ENCODE measurements at places on chromosomes 3 and 15. TPM values are rescaled to one million over a fixed set of nuclear protein-coding genes. Genes with fewer than 3 reads are reported as not detected.

The TM4SF18 gene
- total RNA-seq = not detected

The STIMATE gene
- 20.1 TPM for total RNA-seq

The TTC21A gene
- 1.0 TPM for total RNA-seq

The PDZRN3 gene
- total RNA-seq = not detected

The SLC22A13 gene
- 0.78 TPM for total RNA-seq

The HERC2 gene
- total RNA-seq = 47.7 TPM

The FBXO40 gene
- not detected for total RNA-seq

The EBLN2 gene
- total RNA-seq = 8.4 TPM

The OR5K2 gene
- total RNA-seq = not detected

- no peaks in the 10 kb centered on the region for H3K4me1 ChIP-seq
- no peak for DNase-seq
- H3K27ac ChIP-seq = no peak overlapping the region
- H3K36me3 ChIP-seq = no peaks in the 10 kb centered on the region
Measured at GRCh38 chr3:190345878-190346277, 23.6 kb upstream of the CLDN1 start.

- no peak overlapping the region for H3K27ac ChIP-seq
- no peaks in the 10 kb centered on the region for H3K27me3 ChIP-seq
- H3K4me3 ChIP-seq = no peak overlapping the region
Measured at GRCh38 chr3:355622-356021, 159.1 kb downstream of the CHL1 start.

GRCh38 chr15:83164111-83164770 lies 43.4 kb downstream of the HDGFL3 start:
- peak overlapping the region; percentile 87 for H3K27ac ChIP-seq
- H3K4me3 ChIP-seq = peak overlapping the region; percentile 66
- H3K27me3 ChIP-seq = peaks cover 1% of the 10 kb centered on the region
- H3K36me3 ChIP-seq = peaks cover 40% of the 10 kb centered on the region
- DNase-seq = no peak

- peaks cover 33% of the 10 kb centered on the region for H3K27me3 ChIP-seq
- H3K36me3 ChIP-seq = peaks cover 2% of the 10 kb centered on the region
- peaks cover 6% of the 10 kb centered on the region for H3K4me1 ChIP-seq
Measured at GRCh38 chr15:83444936-83445335, 2.2 kb upstream of the SH3GL3 start.

DNA sequence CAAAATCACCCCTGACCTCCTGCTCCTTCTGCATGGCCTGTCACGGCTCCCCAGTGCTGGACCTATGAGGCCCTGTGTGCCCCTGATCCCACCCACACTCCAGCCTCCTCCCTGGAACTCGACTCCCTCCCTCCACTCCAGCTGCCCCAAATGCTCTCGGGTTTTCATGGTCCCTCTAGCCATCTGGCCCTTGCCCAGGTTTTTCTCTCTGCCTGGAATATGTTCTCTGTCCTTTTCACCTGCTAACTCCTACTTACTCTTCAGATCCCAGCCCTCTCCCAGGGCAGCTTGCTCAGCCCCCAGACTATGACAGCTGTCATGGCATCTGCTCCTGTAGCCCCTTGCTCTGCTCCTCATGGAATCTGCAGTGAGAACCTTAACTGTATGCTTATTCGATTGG lies 30.3 kb downstream of the DUSP7 start:
- no peaks in the 10 kb centered on the region for H3K36me3 ChIP-seq
- no peaks in the 10 kb centered on the region for H3K4me1 ChIP-seq
- H3K27ac ChIP-seq = no peak overlapping the region
- H3K4me3 ChIP-seq = no peak overlapping the region

- no peak for DNase-seq
- no peak overlapping the region for H3K27ac ChIP-seq
- H3K27me3 ChIP-seq = peaks cover 5% of the 10 kb centered on the region
- no peak overlapping the region for H3K4me3 ChIP-seq
- H3K4me1 ChIP-seq = peaks cover 11% of the 10 kb centered on the region
Measured at GRCh38 chr3:141076797-141077571, 25.8 kb downstream of the SPSB4 start.

GRCh38 chr3:14110699-14111098 lies 14.0 kb downstream of the CHCHD4 start:
- no peak overlapping the region for H3K27ac ChIP-seq
- H3K4me3 ChIP-seq = no peak overlapping the region
- no peak for DNase-seq
- H3K27me3 ChIP-seq = peaks cover 8% of the 10 kb centered on the region
- H3K36me3 ChIP-seq = peaks cover 25% of the 10 kb centered on the region

GRCh38 chr15:57895291-57895690 lies 170.2 kb downstream of the ALDH1A2 start:
- no peak for DNase-seq
- no peak overlapping the region for H3K4me3 ChIP-seq
- H3K4me1 ChIP-seq = no peaks in the 10 kb centered on the region
- peaks cover 21% of the 10 kb centered on the region for H3K27me3 ChIP-seq

DNA sequence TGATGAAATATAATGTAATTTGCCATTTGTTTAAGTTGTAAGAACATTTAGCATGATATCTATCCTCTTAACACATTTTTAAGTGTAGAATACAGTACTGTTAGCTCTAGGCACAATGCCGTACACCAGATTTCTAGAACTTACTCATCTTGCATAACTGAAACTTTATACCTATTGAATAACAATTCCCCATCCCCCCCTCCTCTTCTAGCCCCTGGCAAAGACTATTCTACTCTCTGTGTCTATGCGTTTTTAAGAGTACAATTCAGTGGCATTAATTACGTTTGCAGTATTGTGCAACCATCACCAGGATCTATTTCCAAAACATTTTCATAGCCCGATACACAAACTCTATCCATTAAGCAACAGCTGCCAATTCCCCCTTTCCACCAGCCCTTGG lies 261.7 kb downstream of the PLOD2 start:
- H3K4me3 ChIP-seq = no peak overlapping the region
- no peak overlapping the region for H3K27ac ChIP-seq
- no peak for DNase-seq

- H3K36me3 ChIP-seq = no peaks in the 10 kb centered on the region
- DNase-seq = no peak
- no peaks in the 10 kb centered on the region for H3K4me1 ChIP-seq
- H3K4me3 ChIP-seq = no peak overlapping the region
- no peak overlapping the region for H3K27ac ChIP-seq
Measured at GRCh38 chr15:62903437-62903836, 139.1 kb upstream of the TPM1 start.

DNA sequence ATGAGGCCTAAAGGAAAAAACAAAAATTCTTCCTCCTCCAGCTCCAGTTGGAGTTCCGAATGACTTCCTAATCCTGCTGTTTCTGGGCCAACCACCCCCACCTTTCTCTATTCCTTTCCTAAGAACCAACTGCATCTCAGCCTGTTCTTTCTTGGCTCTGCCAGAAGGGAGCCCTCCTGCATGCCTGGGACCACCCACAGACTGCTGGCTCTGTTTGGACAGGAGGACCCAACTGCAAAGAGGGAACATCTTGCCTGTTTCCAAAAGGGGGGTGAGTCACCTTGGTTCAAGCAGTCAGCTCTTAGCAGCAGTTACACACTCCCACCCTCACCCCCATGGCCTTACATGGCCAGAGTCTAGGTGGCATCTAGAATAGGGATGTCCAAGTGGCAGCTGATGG lies 116.0 kb upstream of the PRICKLE2 start:
- no peak overlapping the region for H3K27ac ChIP-seq
- peaks cover 13% of the 10 kb centered on the region for H3K27me3 ChIP-seq
- DNase-seq = no peak
- no peaks in the 10 kb centered on the region for H3K4me1 ChIP-seq
- H3K36me3 ChIP-seq = no peaks in the 10 kb centered on the region

GRCh38 chr3:161691677-161692076 lies 195.1 kb downstream of the OTOL1 start:
- H3K27me3 ChIP-seq = no peaks in the 10 kb centered on the region
- H3K36me3 ChIP-seq = no peaks in the 10 kb centered on the region
- no peak overlapping the region for H3K27ac ChIP-seq
- no peak overlapping the region for H3K4me3 ChIP-seq

GRCh38 chr3:139710212-139710611 lies 32.4 kb upstream of the NMNAT3 start:
- no peaks in the 10 kb centered on the region for H3K4me1 ChIP-seq
- H3K4me3 ChIP-seq = no peak overlapping the region
- DNase-seq = no peak
- no peaks in the 10 kb centered on the region for H3K36me3 ChIP-seq

DNA sequence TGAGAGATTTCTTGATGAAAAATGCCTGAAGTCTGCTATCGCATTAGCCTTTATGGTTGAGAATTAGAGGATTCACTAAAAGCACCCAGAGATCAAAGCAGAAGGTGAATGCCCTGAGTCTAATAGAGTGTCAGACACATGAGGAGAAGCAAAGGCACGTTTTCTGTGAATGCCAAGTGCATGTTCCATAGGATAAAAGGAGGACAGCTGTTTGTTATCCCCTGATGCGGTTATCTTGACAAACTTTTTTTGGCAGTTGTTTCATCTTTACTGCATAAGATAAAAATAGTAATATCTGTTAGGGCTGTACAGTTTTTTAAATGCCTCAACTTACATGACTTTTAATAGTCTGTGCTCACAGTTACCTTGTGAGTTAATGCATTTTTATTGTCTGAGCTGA lies 65.3 kb upstream of the CD96 start:
- H3K27me3 ChIP-seq = peaks cover 1% of the 10 kb centered on the region
- no peak overlapping the region for H3K27ac ChIP-seq
- no peak for DNase-seq
- no peak overlapping the region for H3K4me3 ChIP-seq

DNA sequence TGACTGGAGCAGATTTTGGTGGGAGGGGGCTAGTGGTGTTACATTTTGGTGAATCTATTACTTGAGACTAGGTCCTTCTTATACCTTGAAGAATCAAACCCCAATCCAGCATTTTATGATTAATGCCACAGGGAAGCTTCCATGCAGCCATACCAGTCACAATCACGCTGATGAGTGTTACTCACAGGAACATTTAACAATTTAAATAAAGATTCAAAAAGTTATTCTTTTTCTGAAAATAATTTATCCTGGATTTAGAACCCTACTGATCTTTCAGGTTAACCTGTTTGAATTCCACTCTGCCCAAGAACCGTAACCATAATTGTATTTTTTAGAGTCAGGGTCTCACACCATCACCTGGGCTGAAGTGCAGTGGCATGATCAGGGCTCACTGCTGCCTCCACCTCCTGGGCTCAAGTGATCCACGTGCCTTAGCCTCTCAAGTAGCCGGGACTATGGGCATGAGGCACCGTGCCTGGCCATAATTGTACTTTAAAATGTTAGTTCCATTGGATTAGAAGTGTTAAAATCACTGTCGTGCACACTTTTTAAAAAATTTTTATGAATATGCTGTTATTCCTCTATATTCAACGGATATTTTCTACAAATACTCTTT lies 929 bp upstream of the MTMR10 start:
- DNase-seq = no peak
- peaks cover 4% of the 10 kb centered on the region for H3K27me3 ChIP-seq
- H3K4me1 ChIP-seq = peaks cover 26% of the 10 kb centered on the region
- peak overlapping the region; percentile 84 for H3K4me3 ChIP-seq
- peaks cover 3% of the 10 kb centered on the region for H3K36me3 ChIP-seq
- peak overlapping the region; percentile 78 for H3K27ac ChIP-seq

DNA sequence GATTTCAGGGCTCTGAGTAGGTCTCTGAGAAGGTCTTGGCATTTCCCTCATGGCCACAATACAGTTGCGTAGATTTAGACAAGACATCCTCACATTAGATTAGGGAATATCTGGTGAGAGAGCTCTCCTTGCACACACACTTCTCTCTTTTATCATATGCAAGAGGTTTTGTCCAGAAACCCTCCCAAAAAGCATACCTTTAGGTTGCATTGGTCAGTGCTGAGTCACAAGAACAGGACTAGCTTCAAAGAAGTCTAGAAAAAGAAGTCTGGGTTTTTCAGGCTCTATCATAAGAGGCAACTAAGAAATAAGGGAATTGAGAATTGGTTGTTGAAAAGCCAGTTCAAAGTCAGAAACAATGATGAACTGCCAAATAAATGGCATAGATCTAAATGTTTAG lies 40.1 kb upstream of the MITF start:
- H3K4me1 ChIP-seq = no peaks in the 10 kb centered on the region
- no peak overlapping the region for H3K27ac ChIP-seq
- no peaks in the 10 kb centered on the region for H3K36me3 ChIP-seq
- no peak for DNase-seq
- no peaks in the 10 kb centered on the region for H3K27me3 ChIP-seq
- H3K4me3 ChIP-seq = no peak overlapping the region

DNA sequence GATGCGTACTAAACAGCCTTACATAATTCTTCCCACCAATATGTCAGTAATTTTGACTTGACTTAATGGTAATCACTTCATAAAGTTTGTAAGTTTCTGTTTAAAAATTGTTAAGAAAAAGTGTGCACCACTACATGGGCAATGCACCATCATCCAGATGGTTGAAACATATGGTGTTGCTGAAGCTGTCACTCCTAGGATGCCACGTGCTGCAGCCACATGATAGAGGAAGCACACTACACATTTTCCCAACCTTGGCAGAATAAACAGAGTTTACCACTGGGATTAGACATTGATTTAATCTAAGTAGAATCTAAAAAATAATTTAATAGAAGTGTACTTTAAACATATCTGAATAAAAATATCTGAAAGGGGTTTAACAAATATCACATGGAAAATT lies 1209.9 kb downstream of the NSUN3 start:
- no peaks in the 10 kb centered on the region for H3K36me3 ChIP-seq
- H3K4me1 ChIP-seq = no peaks in the 10 kb centered on the region
- no peak for DNase-seq
- no peak overlapping the region for H3K4me3 ChIP-seq
- no peak overlapping the region for H3K27ac ChIP-seq
- no peaks in the 10 kb centered on the region for H3K27me3 ChIP-seq

- no peaks in the 10 kb centered on the region for H3K27me3 ChIP-seq
- no peak for DNase-seq
- no peak overlapping the region for H3K4me3 ChIP-seq
- H3K27ac ChIP-seq = peak overlapping the region; percentile 76
- H3K36me3 ChIP-seq = peaks cover 66% of the 10 kb centered on the region
Measured at GRCh38 chr3:141542202-141542969, 55.6 kb downstream of the RASA2 start.

DNA sequence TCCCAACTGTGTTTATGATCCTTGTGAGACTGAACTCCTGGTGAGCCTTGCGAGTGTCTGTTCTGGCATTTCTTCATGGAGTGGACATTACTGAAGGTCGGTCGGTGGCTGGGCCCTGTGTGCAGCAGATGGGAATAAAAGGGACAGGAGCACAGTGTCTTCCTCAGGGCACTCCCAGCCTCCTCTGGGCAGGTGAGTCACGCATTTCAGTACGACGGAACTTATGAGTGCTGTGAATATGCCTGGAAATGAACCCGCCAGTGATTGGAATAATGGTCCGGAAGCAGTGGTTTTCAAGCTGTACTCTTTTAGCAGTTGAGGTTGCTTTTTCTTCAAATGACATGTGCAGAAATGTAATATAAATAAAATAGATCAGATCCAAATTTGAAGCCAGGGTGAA lies 55.1 kb downstream of the LARS2 start:
- H3K27ac ChIP-seq = no peak overlapping the region
- H3K4me3 ChIP-seq = no peak overlapping the region
- no peak for DNase-seq
- H3K27me3 ChIP-seq = no peaks in the 10 kb centered on the region
